ENCODE measurements at places on chromosomes 3 and 15.

DNA sequence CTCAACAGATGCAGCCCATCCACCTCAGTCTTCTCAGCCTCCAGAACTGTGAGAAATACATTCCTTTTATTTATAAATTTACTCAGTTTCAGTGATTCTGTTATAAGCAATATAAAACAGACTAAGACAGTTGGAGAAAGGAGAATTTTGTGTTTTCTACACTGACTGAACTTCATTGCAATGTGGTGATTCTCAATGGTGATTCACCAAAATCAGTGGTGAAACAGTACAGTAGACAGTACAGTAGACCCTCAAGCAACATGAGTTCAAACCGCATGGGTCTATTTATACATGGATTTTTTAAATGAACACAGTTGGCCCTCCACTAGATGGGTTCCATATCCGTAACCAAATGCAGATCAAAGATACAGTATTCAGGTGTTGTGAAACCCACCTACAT, 403.1 kb upstream of the TGFBR2 start:
- DNase-seq = no peak

DNA sequence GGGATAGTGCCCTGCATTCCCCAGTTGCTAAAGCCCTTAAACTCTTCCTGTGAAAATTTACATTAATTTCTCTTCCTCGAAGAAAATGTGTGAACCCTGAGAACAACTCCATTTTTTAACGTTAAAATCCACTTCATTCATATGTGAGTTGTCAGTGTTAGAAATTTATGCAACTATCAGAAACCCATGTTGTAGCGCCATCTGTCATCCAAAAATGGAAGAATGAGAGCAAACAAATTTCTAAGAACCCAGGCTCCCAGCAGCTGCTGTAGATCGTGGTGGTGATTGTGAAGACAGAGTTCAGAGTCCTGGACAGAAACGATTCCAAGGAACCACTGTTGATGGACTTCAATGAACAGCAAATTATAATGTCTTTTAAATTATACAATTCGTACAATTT, 179.7 kb upstream of the NDN start:
- DNase-seq = no peak

- no peak for DNase-seq
Measured at GRCh38 chr15:50758712-50759205, 6.7 kb downstream of the SPPL2A start.

DNA sequence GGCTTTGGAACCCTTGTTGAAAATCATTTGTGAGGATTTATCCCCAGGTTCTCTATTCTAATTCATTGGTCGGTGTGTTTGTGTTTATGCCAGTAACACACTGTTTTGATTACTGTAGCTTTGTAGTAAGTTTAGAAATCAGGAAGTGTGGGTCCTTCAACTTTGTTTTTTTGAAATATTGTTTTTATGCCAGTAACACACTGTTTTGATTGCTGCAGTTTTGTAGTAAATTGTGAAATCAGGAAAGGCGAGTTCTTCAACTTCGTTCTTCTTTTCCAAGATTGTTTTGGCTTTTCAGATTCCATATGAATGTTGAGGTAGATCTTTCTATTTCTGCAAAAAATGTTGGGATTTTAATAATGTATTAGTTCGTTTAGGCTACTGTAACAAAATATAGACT, 314.6 kb downstream of the RPLP1 start:
- no peak for DNase-seq

DNA sequence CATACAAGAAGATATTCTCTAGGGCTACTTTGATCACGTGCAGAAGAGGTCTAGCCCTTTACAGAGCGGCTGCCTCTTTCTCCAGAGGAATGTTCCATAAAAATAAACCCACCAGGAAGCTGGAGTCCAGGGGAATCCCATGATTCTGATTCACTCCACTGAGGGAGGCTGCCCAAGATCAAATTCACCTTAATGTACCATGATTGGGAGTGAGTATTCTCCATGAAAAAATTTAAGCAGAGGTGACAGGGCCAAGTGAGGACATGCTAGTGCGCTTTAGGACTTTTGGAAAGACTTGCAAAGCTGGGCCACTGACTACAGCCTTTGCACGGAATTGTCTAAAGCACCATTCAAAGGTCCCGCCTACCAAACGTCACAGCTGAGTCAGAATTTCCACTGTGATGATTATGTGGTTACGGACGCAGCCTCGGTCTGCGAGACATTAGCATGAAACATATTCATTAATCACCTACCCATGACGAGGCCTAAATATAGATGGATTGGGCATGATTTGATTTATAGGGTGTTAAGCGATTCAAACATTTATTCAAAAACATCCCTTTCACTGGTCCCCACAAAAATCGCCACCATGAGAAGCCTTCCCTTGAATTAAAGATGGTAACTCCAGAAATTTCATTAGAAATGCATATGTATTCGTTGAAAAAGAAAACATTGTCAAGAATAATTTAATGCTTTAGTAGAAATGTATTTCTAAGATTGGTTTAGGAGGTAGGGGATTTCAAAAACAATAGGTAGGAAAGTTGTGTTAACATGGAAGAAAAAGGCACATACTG, 152.6 kb downstream of the GREM1 start:
- DNase-seq = no peak

DNA sequence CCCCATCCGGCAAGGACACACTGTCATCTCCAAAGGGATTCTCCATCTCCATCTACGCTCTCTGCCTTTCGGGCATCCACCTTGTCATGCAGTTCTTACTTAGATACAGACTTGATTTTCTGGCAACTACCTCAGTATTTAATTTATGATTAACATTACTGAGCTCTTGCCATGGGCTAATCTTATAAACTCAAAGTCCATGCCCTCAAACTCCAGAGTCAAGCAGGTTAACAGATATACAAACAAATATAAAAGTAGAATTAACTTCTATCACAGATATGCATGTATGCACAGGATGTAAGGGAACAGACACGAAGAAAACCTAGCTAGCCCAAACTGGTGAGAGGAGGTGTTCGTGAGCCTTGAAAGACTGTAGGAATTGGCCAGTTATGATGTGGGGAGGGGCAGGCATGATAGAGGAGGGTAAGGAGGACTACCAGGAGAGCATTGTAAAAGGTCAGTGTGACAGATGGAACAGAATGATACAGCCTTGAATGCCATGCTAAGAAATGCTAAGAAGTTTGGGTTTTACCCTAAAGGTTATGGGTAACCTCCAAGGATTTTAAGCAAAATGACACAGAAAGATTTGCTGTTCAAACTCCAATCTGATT, 334.3 kb downstream of the ULK4 start:
- DNase-seq = no peak

DNA sequence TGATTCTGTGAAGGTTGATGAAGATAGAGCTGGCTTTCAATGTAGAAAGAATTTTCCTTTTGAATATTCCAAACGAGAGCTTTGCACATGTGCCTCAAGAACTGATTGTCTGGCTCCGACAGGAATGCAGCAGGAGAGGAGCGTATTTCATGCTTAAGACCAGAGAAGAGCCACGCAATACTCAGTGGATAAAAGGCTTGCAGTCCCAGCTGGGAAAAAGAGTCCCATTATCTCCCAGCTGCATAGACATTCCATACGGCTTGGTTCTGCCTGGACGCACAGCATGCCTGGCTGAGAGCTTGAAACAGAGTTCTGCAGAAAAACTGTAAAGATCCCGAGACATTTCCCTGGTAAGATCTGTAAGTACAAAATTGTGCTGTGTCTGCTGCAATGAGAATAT, at the start of gene CNTN6:
CNTN6 (plus strand) TSS at position 254 of the 400 bp plus-strand sequence. CDS start 54,985 bp downstream, outside the sequence.
- DNase-seq = no peak

DNA sequence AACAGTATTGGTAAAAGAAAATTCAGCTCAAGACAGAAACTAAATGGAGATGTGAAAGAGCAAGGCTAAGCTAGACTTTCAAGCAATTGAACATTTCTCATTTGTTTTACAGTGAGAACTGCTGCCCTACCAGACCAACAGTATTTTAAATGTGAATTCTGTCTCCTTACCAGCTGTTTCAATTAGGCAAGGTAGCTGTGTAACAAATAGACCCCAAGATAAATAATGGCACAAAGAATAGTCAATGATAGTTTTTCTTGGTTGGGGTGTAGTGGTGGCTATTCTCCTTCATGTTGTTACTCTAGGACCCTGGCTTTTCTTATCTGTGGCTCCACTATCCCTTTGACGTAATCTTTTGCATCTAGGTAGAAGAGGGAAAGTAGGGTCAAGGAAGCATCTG, 30.4 kb upstream of the THRB start:
- DNase-seq = no peak

DNA sequence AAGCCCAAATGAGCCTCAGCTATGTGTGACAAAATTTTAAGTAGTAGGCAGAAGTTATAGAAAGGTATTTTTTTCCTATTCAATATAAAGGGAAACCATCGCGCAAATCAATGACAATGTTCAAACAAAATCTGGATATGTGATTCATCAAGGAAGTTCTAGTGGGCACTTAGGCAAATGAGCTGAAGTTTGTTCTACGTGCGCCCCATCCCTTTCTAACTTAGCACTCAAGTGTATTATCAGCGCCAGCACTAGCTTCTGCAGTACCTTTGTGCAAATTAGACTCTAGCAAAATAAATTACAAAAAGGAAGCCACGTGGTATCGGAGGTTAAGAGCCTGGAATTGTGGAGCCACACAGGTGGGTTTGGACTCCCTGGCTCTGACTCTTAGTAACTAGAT, 91.1 kb downstream of the TBL1XR1 start:
- DNase-seq = no peak

GRCh38 chr3:143187111-143187510, 67.5 kb downstream of the CHST2 start:
- DNase-seq = no peak

DNA sequence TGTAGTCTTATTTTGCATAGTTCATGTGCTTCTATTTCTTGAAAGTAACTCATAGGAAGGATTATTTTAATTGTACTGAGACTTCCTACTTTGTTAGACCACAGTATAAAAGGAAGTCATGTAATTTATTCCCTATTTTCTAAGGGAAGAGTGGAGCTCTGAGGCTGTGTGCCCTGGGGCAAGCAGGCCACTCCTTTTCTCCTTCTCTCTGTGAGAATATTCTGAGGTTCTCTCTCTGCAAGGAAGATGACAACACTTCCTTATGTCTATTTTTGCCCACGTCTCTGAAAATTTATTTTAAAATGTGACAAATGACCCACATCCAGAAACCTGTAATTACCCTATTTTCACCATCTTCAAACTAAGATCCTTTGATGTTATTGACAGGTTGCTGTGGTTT, 11.0 kb downstream of the KCTD6 start:
- no peak for DNase-seq

DNA sequence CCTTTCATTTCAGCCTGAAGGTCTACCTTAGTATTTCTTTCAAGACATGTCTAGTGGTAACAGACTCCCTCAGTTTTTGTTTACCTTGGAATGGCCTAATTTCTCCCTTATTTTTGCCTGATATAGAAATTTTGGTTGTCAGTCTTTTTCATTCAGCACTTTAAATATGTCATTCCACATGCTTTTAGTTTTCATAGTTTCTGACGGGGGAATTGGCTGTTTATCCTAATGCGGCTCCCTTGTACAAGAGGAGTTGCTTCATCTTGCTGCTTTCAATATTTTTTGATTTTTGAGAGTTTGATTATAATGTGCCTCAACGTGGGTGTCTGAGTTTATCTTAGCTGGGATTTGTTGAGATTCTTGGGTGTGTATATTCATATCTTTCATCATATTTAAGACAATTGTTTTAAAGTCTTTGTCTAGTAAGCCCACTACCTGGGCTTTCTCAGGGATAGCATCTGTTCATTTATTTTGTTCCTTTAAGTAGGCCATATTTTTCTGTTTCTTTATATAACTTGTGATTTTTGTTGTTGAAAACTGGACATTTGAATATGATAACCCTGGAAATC, 51.1 kb upstream of the PYDC2 start:
- no peak for DNase-seq

- DNase-seq = no peak
Measured at GRCh38 chr3:14406336-14406735, 3.9 kb downstream of the SLC6A6 start.

DNA sequence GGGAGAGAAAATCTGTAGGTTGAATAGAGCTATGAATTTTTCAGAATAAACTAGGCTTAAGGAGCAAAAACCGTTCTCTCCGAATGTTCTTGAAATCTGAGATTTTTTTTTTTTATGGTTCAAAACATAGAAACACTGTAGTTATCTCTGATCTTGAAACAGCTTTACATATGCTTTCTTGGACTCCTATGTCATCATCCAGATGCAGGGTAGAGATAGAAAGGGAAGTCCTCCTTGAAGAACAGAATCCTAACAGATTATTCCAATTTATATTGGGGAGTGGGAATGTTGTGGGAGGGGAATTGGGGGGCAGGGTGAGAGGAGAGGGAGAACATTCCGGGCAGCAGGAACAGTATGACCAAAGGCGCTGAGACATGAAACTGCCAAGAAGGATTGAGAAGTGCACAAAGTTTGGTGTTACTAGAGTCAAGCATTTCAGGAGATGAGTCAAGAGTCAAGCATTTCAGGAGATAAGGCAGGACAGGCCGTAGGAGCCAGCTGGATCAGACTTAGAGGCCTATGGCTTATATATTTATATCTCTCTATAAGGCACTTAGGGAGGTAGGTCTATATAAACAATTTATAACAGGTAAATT, 21.9 kb upstream of the ST3GAL6 start:
- no peak for DNase-seq

GRCh38 chr3:97269202-97269601, 454.8 kb downstream of the EPHA6 start:
- no peak for DNase-seq

DNA sequence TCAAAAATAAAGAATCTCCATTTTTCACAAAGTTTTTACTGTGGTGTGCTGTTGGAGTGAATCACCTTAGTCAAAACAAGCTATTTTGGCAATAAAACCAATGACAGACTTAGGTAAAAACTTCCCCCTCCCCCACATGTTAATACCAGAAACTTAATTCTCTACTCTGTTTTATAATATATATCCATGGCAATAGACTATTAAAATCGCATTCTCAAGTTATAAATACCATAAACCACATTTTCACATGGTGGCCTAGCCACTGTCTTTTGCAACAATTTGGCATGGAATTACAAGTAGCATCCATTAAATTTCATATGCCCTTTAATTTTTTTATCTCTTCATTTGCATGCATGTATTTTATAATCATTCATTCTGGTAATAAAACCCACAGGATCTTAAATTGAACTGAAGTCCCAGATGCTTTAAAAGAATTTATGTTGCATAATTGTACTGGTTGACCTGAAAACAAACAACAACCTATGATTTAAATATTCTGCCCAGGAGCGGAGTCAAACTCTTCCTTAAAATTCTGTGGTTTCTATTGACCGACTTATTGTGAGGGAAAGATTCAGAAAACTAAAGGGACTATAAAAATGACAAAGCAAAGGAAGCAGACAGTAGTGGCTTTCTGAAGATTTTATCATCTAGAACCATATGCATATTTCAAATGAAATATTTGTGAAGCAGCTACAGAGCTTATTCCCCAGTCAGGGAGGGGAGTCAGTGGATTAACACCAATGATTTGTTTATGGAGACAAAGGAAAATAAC, 229.0 kb upstream of the TBL1XR1 start:
- DNase-seq = no peak

DNA sequence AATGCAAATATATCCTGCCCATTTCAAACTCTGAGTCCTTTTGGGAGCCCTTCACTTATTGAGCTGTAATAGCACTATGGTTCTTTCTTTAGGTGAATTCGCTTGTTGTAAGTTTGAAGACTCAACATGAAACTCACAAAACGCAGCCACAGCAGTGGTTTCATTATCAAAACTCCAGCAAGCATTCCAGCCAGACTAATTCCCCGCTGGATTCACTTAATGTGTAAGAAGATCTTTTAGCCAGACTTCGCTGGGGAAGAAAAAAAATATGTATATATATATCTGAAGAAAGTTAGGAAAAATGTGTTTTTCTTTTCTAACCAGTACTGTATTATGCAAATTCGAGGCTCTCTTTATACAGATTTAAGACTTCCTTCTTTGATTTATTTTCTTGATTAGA, 241.1 kb downstream of the WNT5A start:
- DNase-seq = no peak
